ENCODE measurements at places on chromosomes 12 and 14.

GRCh38 chr14:51369814-51370213 lies 129.8 kb downstream of the TMX1 start:
- no peak for DNase-seq

DNA sequence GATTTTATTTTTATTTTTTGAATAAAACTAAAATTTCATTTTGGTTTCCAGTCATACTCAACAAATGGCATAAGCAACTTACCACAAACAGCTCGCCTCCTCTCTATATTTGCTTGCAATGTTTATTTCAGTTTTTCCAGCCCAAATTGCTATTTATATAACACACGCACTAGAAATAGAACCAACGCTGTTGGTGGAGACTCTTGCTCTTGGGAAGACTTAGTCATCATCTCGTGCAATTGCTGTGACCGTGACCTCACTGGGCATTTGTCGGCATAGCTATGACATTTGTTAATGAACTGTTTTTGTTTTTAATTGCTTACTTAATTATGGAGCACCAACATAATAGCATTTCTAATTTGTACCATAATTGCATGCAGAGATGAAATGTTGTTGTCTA lies 153.1 kb upstream of the OTX2 start:
- peak; percentile 29 for DNase-seq

- DNase-seq, result no peak
Observed at GRCh38 chr12:128140551-128140950, 126.4 kb upstream of the TMEM132C start.

DNA sequence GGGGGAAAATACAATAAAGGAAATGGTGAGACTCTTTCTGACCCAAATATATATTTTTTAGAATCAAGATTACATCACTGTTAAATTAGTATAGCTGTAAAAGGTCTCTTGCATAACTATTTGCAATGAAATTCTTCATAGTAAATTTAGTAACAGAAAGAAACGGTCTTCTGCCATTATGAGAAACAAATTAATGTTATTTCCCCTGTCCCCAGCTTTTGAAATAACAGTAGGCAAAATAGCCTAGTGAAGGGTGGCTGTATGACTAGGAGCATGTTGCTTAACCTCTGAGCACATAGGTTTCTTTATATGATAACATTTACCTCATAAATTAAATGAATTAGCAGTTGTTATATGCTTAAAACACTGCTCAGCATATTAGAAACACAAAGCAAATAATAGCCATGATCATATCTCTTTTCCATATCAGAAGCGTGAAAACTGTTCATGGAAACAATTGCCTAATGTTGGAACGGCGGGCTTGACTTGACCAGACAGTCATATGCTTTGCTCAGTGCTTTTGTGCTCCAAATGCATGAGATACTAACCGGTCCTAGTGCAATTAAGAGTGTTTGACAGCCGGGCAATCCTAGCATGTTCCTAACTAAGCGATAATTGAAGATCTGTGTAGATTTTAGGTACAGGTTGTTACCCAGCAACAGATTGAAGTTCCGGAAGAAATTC lies 24.0 kb downstream of the BHLHE41 start:
- no peak for DNase-seq

GRCh38 chr14:103879570-103880347 lies 32.4 kb upstream of the PPP1R13B start:
- DNase-seq, result peak; percentile 57

GRCh38 chr12:25469368-25469767 lies 83.7 kb downstream of the LMNTD1 start:
- no peak for DNase-seq

- peak; percentile 82 for DNase-seq
Observed at GRCh38 chr12:15719230-15719629, 70.0 kb downstream of the EPS8 start.

GRCh38 chr12:100114574-100114973 lies 28.1 kb downstream of the BLTP3B start:
- no peak for DNase-seq

DNA sequence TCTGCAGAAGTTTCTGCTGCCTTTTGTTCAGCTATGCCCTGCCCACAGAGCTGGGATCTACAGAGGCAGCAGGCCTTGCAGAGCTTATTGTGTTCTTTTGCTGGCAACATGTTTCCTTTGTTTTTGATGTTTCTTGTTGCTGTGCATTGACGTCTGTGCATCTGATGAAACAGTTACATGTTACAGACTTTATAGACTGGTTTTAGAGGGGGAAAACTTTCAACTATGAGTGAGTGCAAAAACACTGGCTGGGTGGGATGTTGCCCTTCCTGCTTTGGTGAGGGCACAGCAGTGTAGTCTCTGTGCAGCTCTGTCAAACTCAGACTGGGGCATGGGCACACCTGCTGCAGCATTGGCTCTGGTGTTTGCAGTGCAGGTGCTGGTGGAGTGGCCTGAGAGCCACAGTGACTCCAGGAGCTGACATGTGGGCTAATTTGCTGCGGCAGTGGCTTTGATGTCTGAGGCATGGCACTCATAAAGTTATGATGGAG lies 26.9 kb downstream of the CLEC6A start:
- no peak for DNase-seq

GRCh38 chr14:101944451-101944850 lies 19.9 kb upstream of the DYNC1H1 start:
- DNase-seq, result no peak

- peak; percentile 51 for DNase-seq
Observed at GRCh38 chr12:26614011-26614616, 218.9 kb downstream of the ITPR2 start.

DNA sequence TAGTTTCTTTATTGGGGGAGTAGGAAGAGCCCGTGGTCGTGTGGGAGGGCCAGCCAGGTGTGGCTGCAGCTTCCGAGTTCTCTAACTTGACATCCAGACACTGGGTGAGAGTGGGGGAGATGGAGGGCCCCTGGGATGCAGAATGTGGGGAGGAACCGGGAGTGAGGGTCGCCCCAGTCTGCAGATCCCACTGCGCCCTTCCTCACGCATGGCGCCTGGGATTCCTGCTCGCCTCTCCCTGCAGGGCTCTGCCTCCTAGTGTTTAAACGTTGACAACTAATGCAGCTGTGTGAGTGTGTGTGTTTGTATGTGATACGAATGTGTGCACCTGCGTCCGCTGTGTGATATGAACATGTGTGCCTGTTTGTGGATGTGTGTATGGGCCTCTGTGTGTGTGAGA lies 34.6 kb downstream of the FZD10 start:
- no peak for DNase-seq

DNA sequence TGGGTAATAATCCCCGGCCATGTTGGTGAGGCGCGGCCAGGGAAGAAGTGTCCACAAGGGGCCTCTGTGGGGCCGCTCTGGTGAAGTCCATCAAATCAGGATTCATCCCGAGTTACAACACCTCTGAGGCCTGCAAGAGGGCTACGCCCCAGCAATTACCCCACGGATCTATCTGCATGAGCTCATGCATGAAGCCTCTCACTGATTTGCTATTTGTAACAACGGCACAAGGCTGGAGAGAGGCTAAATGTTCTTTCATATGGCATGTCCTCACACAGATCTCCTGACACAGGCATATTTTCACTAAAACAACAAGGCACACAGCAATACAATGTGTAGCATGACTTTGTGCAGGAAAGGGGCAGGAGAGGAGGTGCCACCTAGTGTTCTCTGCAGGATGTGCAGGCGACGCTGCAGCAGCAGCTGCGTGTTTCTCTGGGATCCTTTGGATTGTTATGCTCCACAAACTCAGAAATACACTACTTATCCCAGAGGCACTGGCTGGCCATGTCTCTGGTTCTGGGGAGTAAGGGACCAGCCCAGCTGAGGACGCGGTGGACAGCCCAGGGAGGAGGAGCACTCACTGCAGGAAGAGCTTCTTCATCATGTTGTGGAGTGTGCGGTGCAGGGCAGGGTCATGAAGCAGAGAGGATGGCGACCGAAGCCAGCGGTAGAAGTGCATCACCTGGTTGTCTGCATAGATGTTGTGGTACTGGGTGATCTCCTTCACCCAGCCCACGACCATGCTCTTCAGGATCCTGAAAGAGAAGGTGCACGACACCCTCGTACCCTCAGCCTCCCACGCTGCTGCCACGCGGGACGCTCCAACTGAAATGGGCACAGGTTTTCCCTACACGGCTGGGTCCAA lies 20.2 kb downstream of the P2RX2 start:
- peak; percentile 18 for DNase-seq

DNA sequence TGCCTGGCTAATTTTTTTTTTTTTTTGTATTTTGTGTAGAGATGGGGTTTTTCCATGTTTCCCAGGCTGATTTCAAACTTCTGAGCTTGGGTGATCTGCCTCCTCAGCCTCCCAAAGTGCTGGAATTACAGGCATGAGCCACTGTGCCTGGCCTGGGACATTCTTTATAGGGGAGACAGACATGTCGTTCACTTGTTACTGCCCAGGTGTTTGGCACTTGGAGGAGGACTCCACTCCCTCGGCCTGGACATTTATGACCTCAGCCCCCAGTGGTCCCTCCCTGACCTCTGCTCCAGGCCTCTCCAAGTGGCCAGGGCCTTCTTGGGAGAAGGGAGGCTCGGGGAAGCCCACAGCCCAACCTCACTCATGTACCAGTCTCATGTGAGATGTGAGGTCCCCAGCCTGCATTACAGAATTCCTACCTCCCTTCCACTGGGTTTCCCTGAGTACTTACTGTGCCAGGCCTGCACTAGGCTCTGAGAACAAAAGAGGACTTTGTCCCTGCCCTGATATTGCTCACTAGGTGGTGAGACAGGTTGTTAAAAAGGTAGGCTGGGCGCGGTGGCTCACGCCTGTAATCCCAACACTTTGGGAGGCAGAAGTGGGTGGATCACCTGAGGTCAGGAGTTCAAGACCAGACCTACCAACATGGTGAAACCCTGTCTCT lies 9.7 kb upstream of the POP5 start:
- DNase-seq, result no peak

DNA sequence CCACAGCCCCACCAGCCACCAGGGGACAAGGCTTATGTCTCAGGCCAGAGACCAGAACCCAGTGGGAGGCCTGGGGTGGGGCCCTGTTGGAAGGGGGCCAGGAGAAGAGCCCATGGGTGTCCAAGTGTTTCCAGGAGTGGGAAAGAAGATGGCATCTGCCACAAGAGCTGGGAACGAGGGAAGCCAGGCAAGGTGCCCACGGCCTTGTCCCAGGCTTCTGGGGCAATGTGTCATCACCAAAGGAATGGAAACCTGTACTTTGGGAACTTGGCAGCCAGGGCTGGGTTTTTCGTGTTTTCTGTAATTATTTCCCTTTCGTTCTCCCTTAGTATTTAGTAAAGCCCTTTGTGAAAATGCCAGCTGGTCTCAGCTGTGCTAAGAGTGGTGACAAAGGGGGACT lies 5.3 kb upstream of the PGF start:
- no peak for DNase-seq

GRCh38 chr12:100672075-100672592 lies 98.7 kb downstream of the GAS2L3 start:
- DNase-seq, result peak; percentile 68

Measured in NCI-H69 (cell line).